ENCODE measurements at places on chromosomes 2 and 18. TPM values are rescaled to one million over a fixed set of nuclear protein-coding genes. Genes with fewer than 3 reads are reported as not detected.

DNA sequence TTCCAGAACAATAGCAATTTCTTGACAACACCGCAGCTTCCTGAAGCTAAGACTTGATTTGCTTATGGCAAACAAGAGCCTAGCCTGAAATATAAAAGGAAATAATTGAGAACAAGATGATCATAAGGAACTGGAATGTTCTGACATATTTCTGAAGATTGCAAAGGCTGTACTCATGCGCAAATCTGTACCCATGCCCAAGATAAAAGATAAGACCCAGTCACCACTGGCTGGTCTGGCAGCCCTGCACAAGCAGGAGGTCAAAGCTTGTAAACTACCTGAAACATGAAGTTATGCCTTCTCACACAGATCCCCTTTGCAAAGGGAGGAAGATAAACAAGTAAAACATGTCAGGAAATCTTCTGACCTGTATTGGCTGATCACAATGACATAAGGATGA is 160.8 kb upstream of the GYPC start:
- H3K36me3 ChIP-seq: no peaks in the 10 kb centered on the region
- H3K4me3 ChIP-seq: no peak overlapping the region
- no peak for DNase-seq

DNA sequence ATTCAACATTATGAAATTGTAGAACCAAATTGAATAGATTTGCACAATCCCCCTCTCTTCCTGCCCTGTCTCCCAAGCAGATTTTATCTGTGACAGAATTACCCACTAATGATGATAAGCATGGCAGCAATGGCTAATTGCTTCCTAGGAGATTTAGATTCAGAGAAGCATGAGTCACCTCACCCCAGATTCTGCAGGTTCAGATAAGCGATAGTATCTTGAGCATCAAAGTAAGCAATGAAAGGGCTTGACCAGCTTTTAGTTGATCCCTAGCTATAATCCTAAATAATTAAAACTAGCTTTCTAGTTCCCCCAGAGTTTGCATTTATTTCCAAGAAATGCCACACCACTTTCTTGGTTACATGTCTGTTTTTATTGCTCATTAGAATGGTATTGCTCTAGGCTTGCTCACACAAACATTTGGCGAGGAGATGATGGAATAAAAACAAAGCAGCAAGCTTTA is 204.3 kb downstream of the GULP1 start:
- no peak overlapping the region for H3K4me3 ChIP-seq
- DNase-seq: no peak
- H3K27me3 ChIP-seq: no peaks in the 10 kb centered on the region
- H3K4me1 ChIP-seq: no peaks in the 10 kb centered on the region

- DNase-seq: no peak
- H3K36me3 ChIP-seq: no peaks in the 10 kb centered on the region
- H3K4me3 ChIP-seq: no peak overlapping the region
- no peaks in the 10 kb centered on the region for H3K27me3 ChIP-seq
Measured at GRCh38 chr2:65605058-65605742, 172.8 kb upstream of the SPRED2 start.

DNA sequence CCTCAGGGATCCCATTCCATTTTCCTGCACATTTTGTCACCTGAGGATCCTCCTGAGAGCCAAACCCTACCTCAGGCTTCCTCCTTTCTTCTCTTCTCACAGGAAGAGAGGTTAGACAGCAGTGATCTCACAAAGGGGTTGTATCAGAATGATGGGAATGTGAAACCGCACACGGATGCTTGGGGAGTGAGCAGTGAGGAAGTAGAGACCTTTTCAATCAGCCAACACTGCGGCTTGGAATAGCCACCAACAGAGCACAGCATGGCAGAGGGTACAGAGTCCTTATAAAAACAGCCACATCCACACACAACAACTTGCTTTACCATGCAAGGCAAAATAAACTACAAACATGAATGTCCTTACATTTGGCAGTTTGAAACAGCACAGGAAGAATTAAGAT is 8.7 kb downstream of the TMEM182 start:
- no peak overlapping the region for H3K27ac ChIP-seq
- no peaks in the 10 kb centered on the region for H3K4me1 ChIP-seq
- H3K36me3 ChIP-seq: peaks cover 4% of the 10 kb centered on the region
- no peaks in the 10 kb centered on the region for H3K27me3 ChIP-seq
- no peak overlapping the region for H3K4me3 ChIP-seq

DNA sequence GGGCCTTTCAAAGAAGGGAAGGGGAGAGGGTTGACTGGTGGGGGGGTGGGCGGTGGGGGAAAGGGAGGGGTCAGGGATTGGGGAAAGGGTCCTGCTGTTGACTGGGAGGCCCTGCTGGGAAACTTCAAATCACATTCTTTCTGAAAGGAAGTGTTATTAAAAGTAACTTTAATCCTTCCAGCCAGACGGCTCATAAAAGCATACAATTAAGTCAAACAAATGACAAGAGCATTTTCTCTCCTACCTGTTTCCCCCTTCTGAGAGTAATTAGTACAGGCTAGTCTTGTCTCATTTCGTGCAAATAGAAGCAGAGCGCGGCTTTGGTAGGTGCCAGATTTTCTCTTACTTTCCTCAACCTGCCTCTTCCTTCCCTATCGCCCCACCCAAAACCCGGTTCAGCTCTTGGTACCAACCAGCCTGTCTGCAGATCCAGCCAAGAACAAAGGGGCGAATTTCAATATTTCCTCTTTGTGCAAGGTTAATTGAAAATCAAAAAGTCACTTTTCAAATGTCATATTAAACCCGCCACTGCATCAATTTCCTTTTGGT is 2112.6 kb upstream of the PIK3C3 start:
- no peak overlapping the region for H3K27ac ChIP-seq
- H3K27me3 ChIP-seq: peaks cover 23% of the 10 kb centered on the region
- no peaks in the 10 kb centered on the region for H3K36me3 ChIP-seq
- DNase-seq: no peak
- H3K4me3 ChIP-seq: no peak overlapping the region
- no peaks in the 10 kb centered on the region for H3K4me1 ChIP-seq

GRCh38 chr2:231332872-231333500 is 62.5 kb upstream of the B3GNT7 start:
- no peaks in the 10 kb centered on the region for H3K27me3 ChIP-seq
- no peak overlapping the region for H3K4me3 ChIP-seq
- H3K27ac ChIP-seq: no peak overlapping the region
- DNase-seq: no peak
- H3K4me1 ChIP-seq: no peaks in the 10 kb centered on the region

DNA sequence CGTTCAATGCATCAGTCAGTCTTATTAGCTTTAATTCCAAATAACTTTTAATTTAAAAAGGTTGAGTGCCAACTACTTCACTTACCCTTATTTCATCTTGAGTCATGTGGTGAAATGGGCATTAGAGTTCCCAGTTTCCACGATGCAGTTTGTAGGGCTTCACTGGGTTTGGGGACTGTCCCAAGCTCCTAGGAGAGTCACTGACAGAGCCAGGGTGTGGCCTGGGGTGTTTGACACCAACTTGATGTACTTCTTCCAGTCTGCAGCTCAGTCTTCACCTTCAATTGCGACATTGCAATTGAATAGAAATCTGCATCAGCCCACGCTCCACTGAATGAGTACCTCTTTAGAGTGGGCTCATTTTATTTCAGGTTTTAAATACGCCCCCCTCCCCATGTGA is 165.3 kb downstream of the ARL4C start:
- H3K4me1 ChIP-seq: peaks cover 19% of the 10 kb centered on the region
- H3K4me3 ChIP-seq: no peak overlapping the region
- H3K27ac ChIP-seq: no peak overlapping the region
- peaks cover 2% of the 10 kb centered on the region for H3K27me3 ChIP-seq
- no peaks in the 10 kb centered on the region for H3K36me3 ChIP-seq

DNA sequence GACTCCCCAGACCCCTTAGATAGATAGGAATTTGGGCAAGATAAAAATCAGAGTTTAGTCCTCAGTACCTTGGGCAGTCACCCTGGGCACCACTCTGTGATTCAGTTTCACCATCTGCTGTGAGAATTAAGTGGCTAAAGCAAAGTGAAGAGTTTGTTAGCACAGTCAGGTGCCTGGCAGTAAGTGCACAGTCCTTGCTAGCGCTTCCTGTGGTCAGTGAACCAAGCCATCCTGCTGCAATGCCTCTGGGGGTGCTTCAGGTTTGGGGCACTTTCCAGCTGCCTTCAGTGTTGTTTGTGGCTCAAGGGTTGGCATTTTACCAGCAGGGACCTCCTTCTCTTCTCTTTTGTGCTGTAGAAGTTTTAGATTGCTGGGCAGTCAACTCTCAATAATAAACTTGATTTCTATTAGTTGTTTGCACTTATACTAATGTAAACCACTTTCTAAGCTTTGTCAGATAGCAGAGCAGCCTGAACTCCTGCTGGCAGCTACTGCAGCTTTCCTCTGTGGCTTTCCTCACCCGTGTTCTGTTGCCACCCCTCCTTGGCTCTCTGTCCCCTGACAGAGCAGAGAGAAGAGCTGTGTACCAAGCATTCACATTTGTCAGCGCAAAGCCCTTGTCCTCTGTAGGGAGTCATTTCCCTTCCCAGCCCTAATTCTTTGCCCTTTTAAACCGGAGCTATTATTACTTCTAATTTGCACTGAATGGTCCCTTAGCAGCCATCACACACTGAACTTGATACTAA is 48.4 kb upstream of the RMP24 start:
- H3K27ac ChIP-seq: no peak overlapping the region
- no peaks in the 10 kb centered on the region for H3K4me1 ChIP-seq
- H3K4me3 ChIP-seq: no peak overlapping the region
- H3K27me3 ChIP-seq: no peaks in the 10 kb centered on the region
- DNase-seq: no peak

- H3K4me3 ChIP-seq: no peak overlapping the region
- H3K27ac ChIP-seq: no peak overlapping the region
- no peaks in the 10 kb centered on the region for H3K27me3 ChIP-seq
- DNase-seq: no peak
Measured at GRCh38 chr2:86283411-86284030, 53.9 kb downstream of the REEP1 start.

DNA sequence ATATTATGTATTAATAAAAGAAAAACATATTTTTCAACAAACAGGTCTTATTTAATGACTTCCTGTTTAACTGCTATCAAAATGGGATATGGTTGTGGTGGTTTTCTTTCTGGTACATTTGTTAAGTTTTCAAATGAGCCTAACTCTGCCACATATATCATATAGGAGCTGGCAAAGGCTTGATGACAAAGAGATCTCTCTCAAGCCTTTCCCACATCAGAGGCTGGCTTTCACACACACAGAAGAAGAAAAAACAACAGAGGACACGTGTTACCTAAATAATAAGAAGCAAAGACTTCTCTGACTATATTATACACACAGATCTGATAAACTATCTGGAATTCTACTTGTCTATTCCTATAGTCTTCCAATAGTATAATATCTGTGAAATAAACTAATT is 46.1 kb downstream of the CFAP36 start:
- H3K27me3 ChIP-seq: no peaks in the 10 kb centered on the region
- no peaks in the 10 kb centered on the region for H3K4me1 ChIP-seq
- peaks cover 21% of the 10 kb centered on the region for H3K36me3 ChIP-seq
- H3K4me3 ChIP-seq: no peak overlapping the region

DNA sequence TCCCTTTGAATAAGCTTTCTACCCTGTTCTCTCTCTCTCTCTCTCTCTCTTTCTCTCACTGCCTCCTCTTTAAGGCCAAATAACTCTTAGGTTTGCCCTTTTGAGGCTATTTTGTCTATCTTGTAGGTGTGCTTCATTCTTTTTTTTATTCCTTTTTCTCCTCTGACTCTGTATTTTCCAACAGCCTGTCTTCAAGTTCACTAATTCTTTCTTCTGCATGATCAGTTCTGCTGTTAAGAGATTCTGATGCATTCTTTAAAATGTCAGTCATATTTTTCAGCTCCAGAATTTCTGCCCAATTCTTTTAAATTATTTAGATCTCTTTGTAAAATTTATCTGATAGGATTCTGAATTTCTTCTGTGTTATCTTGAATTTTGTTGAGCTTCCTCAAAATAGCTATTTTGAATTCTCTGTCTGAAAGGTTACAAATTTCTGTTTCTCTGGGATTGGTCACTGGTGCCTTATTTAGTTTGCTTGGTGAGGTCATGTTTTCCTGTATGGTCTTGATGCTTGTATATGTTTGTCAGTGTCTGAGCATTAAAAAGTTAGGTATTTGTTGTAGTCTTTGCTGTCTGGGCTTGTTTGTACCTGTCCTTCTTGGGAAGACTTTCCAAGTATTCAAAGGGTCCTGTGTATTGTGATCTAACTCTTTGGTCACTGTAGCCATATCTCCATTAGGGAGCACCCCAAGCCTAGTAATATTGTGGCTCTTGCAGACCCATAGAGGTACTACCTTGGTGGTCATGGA is 35.4 kb upstream of the DYNC1I2 start:
- no peak overlapping the region for H3K4me3 ChIP-seq
- H3K4me1 ChIP-seq: no peaks in the 10 kb centered on the region
- H3K27me3 ChIP-seq: no peaks in the 10 kb centered on the region
- H3K36me3 ChIP-seq: no peaks in the 10 kb centered on the region
- no peak for DNase-seq

DNA sequence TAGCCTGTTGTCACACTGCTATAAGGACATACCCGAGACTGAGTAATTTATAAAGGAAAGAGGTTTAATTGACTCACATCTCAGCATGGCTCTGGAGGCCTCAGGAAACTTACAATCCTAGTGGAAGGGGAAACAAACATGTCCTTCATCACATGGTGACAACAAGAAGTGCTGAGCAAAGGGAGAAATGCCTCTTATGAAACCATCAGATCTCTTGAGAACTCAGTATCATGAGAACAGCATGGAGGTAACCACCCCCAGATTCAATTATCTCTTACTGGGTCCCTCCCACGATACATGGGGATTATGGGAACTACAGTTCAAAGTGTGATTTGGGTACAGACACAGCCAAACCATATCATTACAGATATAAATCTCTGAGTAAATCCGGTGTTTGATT is 148.7 kb downstream of the PRPF40A start:
- no peak overlapping the region for H3K4me3 ChIP-seq
- DNase-seq: no peak
- H3K36me3 ChIP-seq: no peaks in the 10 kb centered on the region

DNA sequence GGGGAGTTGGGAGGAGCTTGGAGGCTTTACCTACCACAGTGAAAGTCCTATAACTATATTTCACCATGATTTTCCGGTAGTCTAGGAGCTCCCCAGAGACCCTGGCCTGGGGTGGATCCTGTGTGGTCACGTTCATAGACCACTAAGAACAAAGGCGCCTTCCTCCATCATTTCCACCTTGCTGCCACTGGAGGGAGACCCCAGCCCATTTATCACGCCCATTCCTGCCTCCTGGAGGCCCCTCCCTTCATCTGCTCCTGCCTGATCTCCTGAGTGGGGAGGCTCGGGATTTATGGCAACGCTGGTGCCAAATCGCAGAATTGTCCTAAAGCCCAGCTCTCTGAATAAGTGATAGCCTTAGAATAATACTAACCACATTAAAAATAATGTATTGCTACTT is 507.6 kb upstream of the SPHKAP start:
- DNase-seq: no peak
- no peak overlapping the region for H3K4me3 ChIP-seq
- no peaks in the 10 kb centered on the region for H3K27me3 ChIP-seq
- no peaks in the 10 kb centered on the region for H3K4me1 ChIP-seq

The SLC9A4 gene
- total RNA-seq: 0.05 TPM

The ARHGEF33 gene
- 0.33 TPM for total RNA-seq

The LIMS2 gene
- 8.7 TPM for total RNA-seq

The ACMSD gene
- total RNA-seq: not detected

The G6PC2 gene
- total RNA-seq: not detected

The NEU4 gene
- total RNA-seq: 0.05 TPM

The COX5B gene
- 253 TPM for total RNA-seq

All from thymus (tissue), 14 donors.